Activated T-cell treated with anti-CD3 and anti-CD28 coated beads, Interleukin-2, amount 50 U/mL, for 48 hours (primary cell): ENCODE measurements at places on chromosomes 2 and 18.

DNA sequence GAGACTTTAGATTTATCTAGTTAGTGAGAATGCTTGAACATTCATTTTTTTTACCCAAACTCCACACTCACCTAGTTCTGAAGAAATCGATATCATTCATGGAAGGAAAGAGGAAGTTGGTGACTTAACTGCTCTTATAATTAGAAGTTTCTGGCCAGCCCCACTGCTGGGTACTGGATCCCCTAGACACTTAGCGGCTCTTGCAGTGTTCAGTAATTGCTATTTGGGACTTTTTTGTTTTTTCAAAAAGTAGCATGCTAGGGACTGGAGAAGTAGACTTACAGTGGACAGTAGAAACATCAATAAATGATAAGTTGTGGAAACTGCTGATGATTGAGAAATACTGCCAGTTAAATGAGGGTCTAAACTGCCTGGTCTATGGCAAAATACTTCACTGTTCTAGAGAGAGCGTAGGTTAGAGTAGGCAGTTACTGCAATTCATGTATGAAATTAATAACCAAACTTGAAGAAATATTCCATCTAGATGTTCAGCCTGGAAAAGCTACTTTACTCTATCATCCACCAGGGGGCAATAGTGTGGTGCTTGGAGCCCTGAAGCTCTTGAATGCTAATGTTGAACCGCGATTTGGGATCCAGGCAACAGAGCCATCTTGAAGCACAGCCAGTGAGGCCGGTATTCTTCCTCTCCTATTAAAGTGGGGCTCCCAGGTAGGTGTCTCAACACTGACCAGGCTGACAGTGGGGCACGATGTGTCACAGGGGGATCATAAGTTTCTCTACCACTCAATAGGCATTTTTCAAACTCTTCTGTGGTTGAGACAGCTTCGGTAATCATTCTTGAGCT, 146.1 kb upstream of the SESTD1 start:
- peak; percentile 25 for DNase-seq

GRCh38 chr18:48138660-48139430, 208.4 kb upstream of the SMAD2 start:
- DNase-seq: no peak

GRCh38 chr2:170434900-170435621, 257.1 kb downstream of the MYO3B start:
- no peak for DNase-seq

DNA sequence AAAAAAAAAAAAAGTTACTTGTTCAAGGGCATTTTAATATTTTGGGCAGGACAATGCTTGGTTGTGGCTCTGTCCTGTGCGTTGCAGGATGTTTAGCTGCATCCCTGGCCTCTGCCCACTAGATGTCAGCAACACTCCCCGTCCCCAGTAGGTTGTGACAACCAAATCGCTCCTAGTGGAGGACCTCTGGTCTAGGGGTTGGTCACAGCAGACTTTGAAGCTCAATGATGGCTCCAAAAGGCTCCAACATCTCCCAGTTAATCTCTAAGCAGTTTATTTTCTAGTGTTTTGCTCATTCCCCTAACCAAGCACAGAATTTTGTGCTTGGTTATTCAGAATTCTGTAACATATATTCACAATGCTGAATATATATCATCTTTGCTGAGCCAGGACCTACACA, 67.0 kb downstream of the CHRNA1 start:
- peak; percentile 76 for DNase-seq

- no peak for DNase-seq
These were observed 647.0 kb downstream of the TDRD15 start for GRCh38 chr2:21770787-21771186.

- no peak for DNase-seq
These were observed 62.1 kb upstream of the NOSTRIN start for GRCh38 chr2:168740360-168740759.

DNA sequence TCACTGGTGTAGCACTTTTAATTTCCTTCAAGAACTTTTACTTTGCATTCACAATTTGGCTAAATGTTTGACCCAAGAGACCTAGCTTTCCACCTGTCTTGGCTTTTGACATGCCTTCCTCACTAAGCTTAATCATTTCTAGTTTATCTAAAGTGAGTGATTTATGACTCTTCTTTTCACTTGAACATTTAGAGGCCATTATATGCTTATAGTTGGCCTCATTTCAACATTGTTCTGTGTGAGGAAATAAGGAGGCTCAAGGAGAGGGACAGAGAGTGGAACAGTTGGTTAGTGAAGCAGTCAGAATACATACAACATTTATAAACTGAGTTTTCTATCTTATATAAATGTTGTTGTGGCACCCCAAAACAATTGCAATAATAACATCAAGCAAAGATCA, 489.3 kb upstream of the CDH2 start:
- no peak for DNase-seq

GRCh38 chr2:79993144-79993543, 311.4 kb downstream of the LRRTM1 start:
- no peak for DNase-seq

- DNase-seq: no peak
These were observed 4.9 kb upstream of the HAAO start for GRCh38 chr2:42797281-42797680.

DNA sequence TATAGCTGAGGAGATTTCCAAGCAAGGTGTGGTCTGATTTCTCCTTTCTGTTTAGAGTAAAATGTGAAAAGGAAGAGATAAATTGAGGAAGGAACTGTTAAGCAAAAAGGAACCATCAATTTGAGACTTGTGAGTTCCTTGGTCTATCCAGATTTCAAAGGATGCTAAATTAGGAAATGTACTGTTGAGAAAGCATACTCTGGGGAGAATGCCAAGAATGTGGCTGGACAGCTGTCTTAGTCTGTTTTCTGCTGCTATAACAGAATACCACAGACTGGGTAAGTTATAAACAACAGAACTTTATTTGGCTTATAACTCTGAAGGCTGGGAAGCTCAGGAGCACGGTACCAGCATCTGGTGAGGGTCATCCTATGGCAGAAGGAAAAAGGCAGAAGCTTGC, 1097.2 kb downstream of the TDRD15 start:
- no peak for DNase-seq

DNA sequence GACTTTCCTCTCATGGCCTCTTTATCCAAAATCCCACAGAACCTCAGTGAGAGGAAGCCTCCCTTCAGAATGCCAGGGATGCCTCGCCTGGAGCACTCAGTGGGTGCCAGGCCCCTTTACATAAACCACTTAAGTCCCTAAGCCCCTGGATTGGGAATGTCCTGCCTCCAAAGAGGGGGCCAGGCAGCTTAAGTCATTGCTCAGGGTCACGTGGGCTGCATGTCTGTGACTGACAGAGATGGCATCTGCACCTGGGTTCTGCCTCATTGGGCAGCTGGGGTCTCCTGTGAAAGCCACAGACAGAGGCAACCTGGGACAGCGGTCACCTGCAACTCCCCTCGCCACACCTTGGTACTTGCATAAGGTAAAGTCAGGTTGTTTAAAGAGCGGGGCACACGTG, 93.5 kb downstream of the MYT1L start:
- no peak for DNase-seq

DNA sequence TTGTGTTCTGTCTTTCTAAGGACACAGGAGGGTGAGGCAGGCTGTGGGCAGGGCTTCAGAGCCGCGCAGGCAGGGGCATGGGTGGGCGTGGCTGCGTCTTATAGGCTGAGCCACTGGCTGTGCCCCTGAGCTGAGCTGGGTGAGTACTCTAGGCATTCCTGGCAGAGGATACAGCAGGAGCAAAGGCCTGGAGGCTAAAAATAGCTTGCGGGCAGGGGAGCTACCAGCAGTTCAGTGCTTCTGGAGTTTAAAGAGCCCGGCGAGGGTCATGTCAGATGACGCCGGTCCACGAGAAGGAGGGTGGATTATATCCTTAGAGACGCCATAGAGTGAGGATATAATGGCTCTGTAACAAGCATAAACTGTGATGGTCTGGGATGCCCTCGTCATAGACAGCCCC, 31.5 kb upstream of the PDIA6 start:
- no peak for DNase-seq

DNA sequence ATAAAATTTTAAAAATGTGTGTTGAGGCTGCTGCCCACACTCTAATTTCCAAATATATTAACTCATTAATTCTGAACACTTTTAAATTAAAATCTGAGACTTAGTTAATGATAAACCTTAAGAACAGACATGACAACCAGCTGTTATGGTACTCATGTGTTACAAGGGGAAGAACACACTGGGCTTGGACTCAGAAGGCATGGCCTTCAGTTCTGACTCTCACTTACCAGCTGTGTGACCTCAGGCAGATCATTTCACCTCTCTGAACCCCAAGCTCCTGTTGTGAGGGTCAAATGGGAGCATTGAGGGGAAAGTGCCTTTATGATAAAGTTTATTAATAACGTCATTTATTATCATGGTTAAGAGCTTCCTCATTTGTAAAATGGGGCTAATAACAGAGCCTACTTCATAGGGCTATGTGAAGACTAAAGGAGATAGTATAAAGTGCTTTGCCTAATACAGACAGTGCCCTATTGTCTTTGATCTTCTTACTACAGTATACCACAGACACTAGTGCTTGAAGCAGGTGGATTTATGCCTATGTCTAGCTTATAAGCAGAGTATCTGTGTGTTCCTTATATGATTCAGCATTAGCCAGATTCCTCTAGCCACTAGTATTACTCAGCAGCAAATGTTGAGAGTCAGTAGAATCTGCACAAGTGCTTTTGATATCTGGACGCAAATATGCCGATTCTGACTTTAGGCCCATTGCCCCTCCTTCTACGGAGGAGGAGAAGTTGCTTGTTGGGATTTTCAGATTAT, 99.6 kb downstream of the SGPP2 start:
- DNase-seq: no peak

DNA sequence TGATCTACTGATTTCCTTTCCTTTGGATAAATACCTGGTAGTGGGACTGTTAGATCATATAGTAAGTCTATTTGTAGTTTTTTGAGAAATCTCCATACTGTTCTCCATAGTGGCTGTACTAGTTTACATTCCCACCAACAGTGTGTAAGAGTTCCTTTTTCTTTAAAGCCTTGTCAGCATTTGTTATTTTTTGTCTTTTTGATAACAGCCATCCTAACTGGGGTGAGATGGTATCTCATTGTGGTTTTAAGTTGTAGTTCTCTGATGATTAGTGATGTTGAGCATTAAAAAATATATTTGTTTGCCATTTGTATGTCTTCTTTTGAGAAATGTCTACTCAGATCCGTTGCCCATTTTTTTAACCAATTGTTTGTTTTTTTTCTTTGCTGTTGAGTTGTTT, 33.9 kb upstream of the EPG5 start:
- no peak for DNase-seq

- peak; percentile 74 for DNase-seq
These were observed 65.7 kb upstream of the BCL2L11 start for GRCh38 chr2:111054791-111055691.

DNA sequence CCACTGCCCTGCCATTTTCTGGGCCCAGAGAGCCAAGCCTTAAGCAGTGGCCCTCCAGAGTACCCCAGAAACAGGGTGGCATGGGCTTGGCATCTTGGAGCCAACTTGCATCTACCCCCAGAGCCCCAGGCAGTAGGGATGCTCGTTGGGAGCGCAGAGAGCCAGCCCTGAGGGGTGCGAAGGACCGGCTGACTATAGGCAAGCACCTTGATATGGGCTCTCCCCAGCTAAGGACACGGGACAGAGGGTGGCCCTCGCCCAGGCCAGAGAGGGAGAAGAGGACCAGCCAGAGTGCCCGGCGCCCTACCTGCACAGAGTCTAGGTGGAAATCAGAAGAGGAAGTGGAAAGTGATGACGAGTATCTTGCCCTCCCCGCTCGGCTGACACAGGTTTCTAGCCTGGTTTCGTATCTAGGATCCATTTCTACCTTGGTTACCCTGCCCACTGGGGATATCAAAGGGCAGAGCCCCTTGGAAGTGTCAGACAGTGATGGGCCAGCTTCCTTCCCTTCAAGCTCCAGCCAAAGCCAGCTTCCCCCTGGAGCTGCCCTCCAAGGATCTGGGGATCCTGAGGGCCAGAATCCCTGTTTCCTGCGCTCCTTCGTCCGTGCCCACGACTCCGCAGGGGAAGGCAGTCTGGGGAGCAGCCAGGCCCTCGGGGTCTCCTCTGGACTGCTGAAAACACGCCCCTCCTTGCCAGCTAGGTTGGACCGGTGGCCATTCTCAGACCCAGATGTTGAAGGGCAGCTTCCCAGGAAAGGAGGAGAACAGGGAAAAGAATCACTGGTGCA, 16.2 kb downstream of the CEP68 start:
- no peak for DNase-seq

DNA sequence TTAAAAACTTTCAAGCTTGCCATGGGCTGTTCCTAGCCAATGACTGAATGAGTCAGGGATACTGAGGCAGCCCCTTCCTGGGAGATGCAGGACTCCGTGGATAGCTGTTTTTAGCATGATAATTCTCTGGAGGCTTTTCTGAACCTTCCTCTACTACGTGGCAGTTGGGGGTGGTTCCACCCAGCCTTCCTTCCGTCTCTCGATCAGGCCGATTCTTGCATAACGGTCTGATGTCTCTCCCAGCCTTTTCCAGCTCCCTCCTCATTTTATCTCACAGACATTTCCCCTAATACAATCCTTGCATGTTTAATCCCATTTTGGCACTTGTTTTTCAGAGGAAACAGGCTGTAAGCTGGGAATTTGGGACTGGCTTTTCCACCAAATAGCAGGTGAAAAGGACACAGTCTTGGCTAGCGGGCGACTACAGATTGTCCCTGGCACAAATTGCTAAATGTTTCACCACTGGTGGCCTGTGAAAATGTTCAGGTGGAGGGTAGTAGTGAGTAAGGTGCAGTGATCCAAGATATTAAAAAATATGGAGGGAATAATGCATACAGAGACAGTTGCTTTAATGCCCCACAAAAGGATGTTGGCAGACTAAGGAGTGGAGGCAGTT, 21.0 kb upstream of the CTLA4 start:
- no peak for DNase-seq

- DNase-seq: no peak
These were observed 107.0 kb downstream of the RNF144A start for GRCh38 chr2:7024261-7024660.

DNA sequence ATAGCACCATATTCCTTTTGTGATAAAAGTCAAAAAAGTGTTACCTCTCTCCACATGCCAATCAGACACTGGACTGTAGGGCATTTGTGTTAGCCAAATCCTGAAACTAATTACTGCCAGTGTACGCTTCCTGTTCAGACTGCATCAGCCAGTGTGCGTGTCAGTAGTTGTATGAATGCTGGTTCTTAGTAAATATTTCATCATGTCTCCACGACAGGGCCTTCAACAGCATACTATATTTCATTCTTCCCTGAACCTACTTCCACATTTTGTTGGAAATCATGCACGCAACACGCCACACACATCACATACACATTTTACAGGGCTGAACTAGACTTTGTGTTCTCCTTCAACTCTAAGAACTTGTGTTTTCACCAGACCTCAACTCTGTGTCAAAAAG, 77.5 kb downstream of the EPB41L3 start:
- no peak for DNase-seq
